Stimulated activated CD4-positive, alpha-beta T cell treated with anti-CD3 and anti-CD28 coated beads, TNF-alpha, amount 100 ng/mL, for 1 hour (primary cell): ENCODE measurements at places on chromosomes 1 and 21.

DNA sequence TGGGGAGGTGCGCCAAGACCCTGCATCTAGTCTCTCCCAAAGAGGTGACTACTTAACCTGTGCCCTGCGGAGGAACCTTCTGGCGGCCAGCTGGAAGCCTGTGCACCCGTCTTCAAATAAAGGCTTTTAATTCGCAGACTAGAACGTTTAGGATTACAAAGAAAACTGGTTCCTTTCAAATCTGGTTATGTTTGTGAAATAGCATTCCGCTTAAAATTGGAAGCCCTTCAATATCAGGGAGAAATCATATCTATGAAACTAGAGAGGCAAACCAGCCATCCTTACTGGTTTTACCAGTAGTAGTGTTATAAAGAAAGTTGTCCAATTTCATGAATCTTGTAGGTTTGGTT is 250.8 kb downstream of the FAM72C start:
- DNase-seq: no peak

GRCh38 chr21:34807146-34807880 is 138.5 kb downstream of the CLIC6 start:
- DNase-seq: peak; percentile 28

- no peak for DNase-seq
These were observed 74.9 kb upstream of the ANGPTL1 start for GRCh38 chr1:178945763-178946266.

GRCh38 chr21:36545776-36546511 is 66.0 kb upstream of the CLDN14 start:
- no peak for DNase-seq

DNA sequence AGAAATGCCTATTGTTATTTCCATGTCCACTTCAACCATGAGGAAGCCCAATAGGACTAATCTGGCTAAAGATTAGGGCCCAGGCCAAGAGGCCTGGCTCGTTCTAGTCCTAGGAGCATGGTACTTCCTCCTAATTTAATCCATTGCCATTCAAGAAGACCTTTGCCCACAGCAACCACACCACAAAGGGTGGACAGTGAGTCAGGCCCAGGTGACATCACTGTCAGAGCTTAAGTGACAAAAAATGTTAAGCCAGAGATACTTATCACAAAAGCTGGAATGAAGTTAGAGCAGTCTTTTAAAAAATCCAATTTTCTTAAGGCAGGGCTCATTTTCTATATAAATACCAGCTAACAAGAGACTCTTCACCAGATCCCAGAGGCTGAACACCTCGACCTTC is at the start of gene SPRR3:
TSS of gene SPRR3 (plus strand) at position 368 of the 400 bp plus-strand sequence. CDS start 1,272 bp downstream, outside the sequence.
- DNase-seq: no peak

- peak; percentile 14 for DNase-seq
These were observed 1.2 kb upstream of the RNF11 start for GRCh38 chr1:51234721-51235425.

- DNase-seq: no peak
These were observed 45.9 kb upstream of the ARTN start for GRCh38 chr1:43887748-43888147.

DNA sequence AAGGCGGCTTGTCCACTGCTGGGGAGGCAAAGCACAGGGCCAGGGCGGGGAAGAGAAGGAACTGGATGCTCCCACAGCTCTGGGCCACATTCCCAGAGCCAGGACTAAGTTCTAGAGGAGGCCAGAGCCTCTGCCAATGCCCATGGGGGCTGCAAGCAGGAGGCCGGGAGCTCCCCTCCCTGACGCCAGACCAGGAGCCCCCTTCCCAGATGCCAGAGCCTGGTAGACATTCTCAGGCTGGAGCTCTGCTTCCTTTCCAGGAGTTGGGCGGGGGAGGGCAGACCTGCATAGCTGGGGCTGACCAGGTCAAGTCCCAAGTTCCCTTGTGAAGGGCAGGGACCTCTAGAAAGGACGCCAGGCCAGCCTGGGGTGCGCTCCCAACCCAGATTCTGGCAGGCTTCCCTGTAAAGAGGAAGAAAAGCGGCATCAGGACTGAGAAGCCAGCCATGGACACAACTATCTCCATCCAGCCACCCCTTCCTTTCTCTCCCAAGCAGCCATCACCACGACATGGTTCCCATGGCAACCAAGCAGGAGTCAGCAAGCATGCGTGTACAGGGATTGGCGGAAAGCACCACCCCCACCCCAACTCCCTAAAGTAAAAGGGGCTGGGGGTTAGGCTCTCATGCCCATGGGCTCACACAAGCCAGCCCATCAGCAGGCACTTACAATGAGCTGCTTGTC is 13.4 kb downstream of the KIF21B start:
- no peak for DNase-seq

GRCh38 chr21:34531399-34531798 is 19.4 kb upstream of the KCNE1 start:
- DNase-seq: no peak

DNA sequence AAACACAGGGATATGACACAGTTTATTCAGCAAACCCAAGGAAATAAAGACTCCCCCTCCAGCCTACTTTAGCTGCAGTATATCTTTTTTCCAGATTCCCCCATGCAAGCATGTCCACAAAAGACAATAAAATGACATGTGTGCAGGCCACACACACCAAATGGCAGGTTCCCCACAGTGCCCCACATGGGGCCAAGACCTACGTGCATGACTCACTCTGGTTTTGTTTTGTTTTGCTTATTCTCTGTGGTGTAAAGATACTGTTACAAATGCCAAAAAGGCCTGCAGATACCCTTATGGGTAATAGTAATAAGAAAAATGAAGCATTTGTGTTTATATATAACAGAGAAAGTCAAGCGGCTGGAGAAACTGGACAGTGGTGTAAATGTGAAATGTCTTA is 71.6 kb downstream of the RD3 start:
- no peak for DNase-seq

- no peak for DNase-seq
These were observed 55.0 kb upstream of the SPATA6 start for GRCh38 chr1:48527051-48527450.

- no peak for DNase-seq
These were observed 109.4 kb downstream of the NRDC start for GRCh38 chr1:51768971-51769588.

DNA sequence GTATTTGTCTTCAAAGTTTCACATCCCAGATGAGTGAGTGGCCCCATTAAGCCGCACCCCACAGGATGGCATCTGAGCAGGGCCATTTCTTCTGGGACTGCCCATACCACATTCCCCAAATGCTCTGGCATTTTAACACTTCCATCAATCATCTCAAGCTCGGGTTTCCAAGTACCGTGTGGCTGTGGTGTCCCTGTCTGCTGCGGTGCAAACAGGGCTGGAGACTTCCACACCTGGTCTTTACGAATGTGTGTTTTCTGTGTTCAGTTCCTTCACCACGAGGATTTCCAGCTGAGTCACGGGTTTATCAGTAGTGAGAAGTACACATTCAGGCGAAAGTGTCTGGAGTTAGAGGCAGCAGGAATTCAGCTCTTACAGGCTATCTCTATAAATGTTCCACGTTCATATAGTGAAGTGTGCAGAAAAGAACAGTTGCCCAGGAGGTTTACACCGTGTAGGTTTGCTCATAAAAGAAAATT is 195.2 kb downstream of the RHOU start:
- no peak for DNase-seq

- DNase-seq: no peak
These were observed 10.6 kb upstream of the RUNX1 start for GRCh38 chr21:35059742-35060141.

DNA sequence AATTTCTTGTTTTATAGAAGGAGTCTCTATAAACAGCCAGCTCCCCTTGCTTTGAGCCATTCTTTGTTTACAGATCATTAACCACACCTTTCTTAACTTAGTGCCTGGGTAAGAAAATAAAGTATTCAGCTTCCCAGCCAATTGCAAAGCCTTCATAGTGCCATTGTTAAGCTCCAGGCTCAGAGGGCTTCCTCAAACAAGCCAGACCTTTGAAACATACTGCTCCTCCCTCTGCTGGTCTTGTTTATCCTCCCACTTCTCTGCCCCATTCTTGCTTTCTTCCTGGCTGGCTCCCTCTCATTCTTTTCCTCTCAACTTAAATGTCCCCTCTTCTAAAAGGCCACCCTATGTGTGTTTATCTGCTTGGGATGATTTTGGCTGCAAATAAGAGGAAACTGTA is 319.4 kb upstream of the ST6GALNAC5 start:
- DNase-seq: no peak

DNA sequence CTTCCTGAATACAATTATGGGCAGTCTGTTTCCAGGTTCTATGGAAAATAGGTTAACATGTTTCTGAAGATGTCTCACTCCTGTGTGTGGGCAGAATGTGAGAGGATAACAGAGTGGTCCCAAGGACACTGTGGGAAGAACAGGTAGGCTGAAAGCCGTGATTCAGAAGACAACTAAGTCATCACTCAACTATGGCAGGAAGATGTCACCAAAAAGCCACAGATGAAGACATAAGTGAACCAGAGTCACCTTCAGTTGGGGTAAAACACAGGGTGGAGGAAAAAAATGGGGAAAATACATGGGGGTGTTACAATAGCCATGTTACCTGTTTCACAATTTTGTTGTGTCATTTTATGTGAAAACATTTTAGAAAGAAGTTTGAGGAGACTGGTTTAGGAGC is 75.1 kb downstream of the UCHL5 start:
- DNase-seq: no peak

GRCh38 chr1:29639156-29639736 is 402.9 kb downstream of the PTPRU start:
- DNase-seq: no peak

DNA sequence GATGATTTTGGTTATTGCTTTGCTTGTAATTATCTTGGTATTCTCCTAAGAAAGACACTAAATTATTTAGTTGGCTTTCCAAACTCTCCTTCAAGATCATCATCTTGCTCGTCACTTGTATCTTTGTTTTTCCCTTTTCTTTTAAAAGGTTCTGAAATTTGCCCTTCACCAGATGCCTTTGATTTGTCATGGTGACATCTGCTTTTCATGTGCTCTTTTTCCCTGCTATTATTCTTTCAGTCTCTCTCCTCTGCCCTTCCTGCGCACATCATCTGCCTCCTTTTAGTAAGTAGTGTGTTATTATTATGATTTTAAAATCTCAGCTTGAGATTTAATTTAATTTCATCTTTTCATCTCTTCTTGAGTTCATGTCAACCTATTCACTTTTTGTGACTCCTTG is 92.1 kb downstream of the BACH1 start:
- no peak for DNase-seq

DNA sequence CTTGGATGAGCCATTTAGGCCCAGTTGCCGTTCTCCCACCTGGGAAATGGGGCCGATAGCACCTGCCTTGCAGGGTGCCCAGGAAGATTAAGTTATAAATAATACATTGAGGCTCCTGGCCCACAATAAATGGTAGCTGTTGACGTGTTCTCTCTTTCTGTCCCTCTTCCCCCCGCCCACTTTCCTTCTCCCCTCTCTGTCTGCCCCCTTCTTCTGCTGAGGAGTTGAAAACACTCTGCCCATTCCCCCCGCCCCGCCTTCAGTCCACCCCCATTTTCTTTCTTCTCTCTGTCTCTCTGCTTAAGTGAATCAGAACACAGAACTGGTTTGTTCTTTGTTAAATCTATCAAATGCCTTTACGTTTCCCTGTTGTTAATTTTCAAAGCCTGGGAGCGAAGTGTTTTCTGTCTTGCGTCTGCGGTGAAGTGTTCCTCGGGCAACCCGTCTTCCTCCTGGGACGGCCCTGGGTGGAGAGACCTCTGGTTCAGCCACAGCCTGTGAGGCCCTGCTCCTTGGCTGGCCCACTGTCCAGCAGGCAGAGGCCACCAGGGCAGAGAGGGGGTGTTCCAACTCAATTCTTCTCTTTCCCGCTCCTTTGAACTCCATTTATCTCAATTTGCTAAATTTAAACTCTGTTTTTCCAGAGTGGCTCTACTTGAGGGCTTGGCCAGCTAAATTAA is 29.3 kb upstream of the SELENON start:
- no peak for DNase-seq

- peak; percentile 78 for DNase-seq
These were observed 10.9 kb upstream of the ALDH4A1 start for GRCh38 chr1:18913065-18913835.

GRCh38 chr1:214485151-214485550 is 66.3 kb downstream of the PTPN14 start:
- DNase-seq: no peak

DNA sequence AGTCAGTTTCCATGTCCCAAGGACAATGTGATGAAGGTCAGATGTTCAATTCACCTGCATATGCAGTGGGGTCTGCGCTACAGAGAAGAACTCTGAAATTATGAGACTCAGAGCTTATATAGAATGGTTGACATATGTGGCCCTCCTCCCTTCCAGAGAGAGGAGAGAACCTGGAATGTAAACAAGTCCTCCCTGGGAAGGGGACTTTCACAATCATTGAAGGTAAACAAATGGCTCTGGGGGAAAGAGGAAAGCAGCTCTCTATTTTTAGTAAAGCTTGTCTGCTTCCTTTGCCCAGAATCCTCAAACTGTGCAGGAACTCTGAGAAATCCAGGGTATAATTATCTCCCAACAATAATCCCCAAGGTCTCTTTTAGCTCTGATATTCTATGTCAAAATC is 9.8 kb downstream of the OVGP1 start:
- DNase-seq: no peak

- DNase-seq: no peak
These were observed 177.3 kb downstream of the EDEM3 start for GRCh38 chr1:184577319-184577718.

DNA sequence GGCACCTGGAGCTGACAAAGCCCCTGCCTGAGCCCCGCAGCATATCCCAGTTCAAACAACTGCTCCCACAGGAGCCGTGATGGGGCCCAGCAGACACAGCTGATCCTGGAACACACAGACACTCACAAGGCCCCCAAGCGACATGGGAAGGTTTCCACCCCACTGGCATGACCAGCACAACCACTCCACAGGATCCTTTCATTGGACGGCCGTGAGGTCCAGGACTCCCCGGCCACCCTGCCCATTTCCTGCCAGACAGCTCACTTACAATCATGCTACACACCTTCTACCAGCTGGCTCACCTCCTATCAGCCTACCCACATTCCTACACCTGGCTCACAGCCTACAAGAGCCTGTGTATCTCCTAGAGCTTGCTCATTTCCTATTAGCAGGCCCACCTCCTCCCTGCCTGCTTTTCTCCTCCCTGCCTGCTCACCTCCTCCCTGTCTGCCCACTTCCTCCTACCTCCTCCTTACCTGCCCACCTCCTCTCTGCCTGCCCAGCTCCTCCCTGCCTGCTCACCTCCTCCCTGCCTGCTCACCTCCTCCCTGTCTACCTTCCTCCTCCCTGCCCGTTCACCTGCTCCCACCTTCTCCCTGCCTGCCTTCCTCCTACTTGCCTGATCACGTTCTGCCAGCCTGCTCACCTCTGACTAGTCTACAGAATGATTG is 73.9 kb downstream of the MATN1 start:
- DNase-seq: no peak

GRCh38 chr1:224766266-224766665 is 150.1 kb downstream of the CNIH3 start:
- no peak for DNase-seq

DNA sequence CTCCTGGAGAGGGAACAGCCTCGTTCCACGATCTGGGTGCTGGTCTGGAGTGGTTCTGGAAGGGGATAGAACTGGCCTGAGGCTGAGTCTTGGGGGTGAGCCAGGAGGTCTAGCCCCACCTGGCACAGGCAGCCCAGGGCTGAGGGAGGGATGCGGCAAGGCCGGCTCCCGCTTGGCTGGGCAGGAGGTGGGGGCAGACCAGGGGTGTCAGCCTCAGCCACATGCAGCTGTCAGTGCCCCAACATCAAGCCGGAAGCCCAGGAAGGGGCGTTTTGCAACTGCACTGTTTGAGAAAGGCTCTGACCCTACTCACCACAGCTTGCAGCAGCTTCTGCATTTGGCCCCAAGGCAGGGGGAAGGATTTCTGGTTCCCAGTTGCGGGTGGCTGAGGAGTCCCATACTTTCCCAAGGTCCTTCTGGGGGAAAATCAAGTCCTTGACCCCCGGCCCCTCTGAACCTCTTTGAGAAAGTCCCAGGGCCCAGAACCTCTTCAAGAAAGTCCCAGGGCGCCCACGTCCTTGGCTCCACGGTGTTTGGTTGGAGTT is 2.0 kb downstream of the EFHD2 start:
- DNase-seq: no peak
